Putamen (tissue), 1 donor: ENCODE measurements at places on chromosomes 16 and 17.
A peak's percentile ranks its signal among the peaks of the same experiment; 100 is the strongest.

DNA sequence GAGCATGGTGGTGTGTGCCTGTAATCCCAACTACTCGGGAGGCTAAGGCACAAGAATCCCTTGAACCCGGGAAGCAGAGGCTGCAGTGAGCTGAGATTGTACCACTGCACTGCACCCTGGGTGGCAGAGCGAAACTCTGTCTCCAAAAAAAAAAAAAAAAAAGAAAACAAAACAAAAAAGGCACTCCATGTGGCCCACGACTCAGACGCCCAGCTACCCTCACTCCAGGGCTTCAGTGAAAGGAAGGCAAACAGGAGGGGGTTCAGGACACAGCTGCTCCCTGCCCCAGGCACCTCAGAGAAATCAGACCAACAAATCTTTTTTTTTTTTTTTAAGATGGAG lies 91.7 kb downstream of the LITAF start:
- no peak for DNase-seq

DNA sequence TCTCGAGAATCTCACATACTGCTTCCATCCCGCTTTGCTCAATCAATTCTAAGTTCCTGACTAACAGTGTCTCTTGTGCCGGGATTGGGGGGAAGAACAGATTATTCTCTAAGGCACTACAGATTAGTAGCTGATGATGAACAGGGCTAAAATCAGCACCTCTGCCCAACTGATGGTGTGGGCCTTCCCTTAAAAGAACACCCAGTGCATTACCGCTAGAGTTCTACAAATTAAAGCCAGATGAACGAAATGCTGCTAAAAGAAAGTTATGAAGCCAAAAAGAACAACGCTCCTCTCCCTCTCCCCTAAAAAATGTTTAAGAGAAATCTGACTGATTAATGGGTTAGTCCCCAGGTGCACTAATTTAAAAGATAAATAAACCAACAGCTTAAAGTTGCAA lies 4.4 kb downstream of the CDC27 start:
- no peak for DNase-seq

- no peak for DNase-seq
Observed at GRCh38 chr17:64579917-64580316, 73.1 kb downstream of the CEP95 start.

GRCh38 chr17:46733837-46734475 lies 84.5 kb downstream of the WNT3 start:
- no peak for DNase-seq

- no peak for DNase-seq
Observed at GRCh38 chr17:9151091-9151490, 129.8 kb downstream of the NTN1 start.

DNA sequence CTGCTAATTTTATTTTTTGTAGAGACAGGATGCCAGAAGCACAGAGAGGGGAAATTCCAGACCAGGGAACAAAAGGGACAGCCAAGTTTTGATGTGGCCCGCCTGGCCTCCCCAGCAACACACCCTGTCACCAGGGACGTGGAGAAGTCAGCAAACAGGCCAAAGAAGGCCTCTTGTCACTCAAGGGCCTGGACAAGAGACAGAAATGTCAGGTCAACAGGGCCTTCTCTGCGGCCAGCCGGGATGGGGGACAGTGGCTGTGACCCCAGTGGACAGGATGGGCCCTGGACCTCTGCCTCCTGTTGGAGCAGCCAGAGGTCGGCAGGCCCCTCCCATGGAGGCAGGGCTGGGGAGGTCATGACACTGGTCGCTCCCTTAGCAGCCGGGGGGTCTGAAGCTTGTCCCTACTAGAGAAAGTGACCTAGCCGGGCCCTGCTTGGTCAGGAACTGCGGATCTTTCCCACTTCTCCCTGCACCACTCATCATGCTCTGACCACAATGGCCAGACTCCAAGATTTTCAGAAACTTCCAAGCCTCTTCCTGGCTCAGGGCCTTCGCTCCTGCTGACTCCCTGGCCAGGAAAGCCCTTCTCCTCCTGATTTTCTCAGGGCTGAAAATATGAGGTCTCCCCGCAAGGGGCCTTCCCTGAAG lies 9.2 kb upstream of the TVP23A start:
- peak; percentile 55 for DNase-seq

DNA sequence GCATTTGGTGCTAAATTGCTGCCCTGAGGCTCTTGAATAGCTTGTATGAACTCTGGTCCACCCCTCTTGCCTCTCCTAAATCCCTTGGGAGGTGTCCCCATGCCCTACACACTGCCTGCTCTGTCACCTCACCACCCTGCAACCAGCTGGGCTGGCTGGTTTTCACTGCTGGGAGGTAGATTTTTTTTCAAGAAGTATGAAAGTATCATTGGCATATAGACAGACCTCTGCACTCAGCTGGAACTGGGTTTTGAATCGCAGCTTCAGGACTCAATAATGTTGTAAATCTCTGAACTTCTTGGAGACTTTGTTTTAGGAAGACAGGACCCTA lies 184.9 kb downstream of the MSI2 start:
- no peak for DNase-seq

DNA sequence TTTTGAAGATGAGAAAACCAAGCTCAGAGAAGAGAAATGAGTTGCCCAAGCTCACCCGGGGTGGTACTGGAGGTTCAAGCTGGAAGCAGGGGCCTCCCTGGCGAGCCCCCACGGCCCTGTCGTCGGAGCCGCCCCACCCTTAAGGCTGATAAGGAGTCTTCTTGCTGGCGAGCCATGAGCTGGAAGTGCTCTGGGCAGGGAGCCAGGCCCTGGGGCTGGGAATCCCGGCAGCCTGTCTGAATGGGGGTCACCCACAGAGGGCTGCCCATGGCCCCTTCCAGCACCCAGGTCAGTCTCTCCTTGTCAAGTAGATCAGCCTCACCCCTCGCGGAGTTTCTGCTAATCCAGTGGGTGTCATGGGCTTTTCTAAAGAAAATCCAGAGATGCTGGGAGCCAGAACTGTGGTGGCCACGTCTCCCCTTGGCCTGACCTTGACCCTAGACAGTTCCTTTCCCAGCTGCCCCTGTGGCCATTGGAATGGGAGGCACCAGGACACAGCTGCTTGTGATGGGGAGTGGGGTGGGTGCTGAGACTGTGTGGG lies 1.2 kb upstream of the P2RX1 start:
- DNase-seq, result no peak
